ELF-1 (cell line): ENCODE measurements at places on chromosomes 4 and X.

GRCh38 chrX:138073626-138074025, 507.7 kb downstream of the ZIC3 start:
- DNase-seq: peak; percentile 5

GRCh38 chr4:106986486-106986885, 49.6 kb downstream of the DKK2 start:
- no peak for DNase-seq

GRCh38 chrX:140767646-140768045, 58.1 kb downstream of the LINC00632 start:
- DNase-seq: no peak

GRCh38 chr4:4524364-4524763, 17.5 kb downstream of the STX18 start:
- peak; percentile 58 for DNase-seq

DNA sequence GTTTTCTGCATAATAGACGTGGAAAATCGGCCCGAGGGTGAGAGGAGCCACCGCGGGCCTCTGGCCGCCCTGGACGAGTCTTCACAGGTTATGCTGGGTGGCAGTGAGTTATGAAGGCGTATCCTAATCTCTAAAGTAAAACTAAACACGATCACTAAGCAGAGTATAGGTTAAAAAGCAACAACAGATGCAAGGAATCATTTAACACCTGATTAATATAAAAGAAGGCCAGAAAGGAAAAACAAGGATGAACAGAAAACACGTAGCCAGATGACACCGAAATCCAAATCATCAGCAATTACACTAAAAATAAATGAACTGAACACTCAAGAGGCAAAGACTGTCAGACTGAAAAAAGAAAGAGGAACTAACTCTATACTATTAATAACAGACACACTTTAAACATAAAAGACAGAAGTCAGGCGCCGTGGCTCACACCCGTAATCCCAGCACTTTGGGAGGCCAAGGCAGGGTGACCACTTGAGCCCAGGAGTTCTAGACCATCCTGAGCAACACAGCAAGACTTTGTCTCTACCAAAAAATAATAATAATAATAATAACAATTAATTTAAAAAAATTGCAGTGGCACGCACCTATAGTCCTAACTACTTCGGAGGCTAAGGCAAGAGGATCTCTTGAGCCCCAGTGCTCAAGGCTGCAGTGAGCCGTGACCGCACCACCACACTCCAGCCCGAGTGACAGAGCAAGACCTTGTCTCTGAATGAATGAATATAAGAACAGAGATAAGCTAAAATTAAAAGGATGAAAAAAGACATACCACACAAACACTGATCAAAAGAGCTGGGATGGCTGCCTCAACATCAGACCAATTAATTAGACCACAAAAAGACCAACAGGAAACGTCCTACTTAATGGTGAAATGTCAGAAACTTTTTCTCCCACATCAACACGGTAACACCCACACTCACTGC, 30.0 kb downstream of the CTBP1 start:
- no peak for DNase-seq

GRCh38 chr4:61408861-61409260, 208.7 kb downstream of the ADGRL3 start:
- DNase-seq: no peak

DNA sequence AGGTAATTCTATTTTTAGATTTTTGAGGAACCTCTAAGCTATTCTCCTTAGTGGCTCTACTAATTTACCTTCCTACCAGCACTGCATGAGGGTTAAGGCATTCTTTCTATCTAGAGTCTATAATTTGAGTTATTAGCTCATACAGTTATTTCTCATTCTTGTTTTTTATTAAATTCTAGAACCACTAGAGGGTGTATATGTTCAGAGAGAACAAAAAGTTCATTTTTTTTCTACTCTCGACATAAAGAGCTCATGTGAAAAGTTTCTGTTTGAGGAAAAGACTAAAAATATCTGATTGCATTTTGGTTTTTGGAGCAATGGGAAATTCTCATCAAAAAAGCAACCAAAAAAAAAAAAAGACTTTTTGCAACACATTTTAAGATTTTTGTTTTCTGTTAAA, 57.0 kb upstream of the LRAT start:
- DNase-seq: no peak

- DNase-seq: no peak
Observed at GRCh38 chr4:59484944-59485343, 1715.2 kb upstream of the ADGRL3 start.

GRCh38 chrX:40022421-40022820, 75.3 kb downstream of the BCOR start:
- DNase-seq: no peak
